CD4-positive, alpha-beta T cell treated with Interferon alpha-2 for 1 hour (primary cell): ENCODE measurements at places on chromosomes 7 and 10.

DNA sequence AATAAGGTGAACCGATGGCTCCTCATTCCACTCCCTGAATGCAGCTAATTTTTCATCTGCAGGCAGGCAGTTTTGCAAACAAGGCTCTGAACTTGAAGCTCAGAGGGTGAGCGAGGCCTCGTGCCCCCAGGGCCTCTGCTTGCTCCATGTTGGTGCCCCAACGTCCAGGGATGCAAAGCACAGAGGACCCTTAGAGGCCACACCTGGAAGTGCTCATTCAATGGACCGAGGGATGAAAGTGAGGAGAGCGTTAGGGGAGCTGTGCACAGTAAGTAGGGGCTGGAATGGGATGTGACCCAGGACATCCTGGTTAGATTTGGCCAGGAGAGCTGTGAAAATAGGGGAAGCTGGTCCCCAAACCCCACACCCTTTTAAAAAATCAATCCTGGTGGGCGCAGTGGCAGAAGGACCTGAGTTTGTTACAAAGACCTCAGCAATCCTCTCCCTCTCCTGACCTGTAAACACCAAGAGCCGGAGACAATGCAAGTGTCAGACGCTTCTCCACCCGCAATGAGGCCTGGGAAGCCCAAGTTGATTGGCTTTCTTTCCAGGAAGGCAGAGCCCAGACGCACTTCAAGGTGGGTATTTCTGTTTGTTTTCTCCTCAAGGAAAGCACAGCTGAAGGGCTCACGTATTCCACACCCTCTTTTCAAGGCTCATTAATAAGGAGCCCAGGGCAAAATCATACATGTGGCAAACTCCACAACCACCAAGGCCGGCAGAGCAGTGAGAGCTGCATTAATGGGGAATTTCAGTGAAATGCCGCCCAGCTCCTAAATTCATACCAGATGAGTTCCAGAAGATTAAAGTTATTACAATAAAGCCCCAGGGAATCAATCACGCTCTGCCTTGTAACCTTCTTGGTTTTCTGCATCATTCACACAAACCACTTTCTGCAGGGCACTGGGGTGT is 14.1 kb upstream of the CXCL12 start:
- no peak for DNase-seq

DNA sequence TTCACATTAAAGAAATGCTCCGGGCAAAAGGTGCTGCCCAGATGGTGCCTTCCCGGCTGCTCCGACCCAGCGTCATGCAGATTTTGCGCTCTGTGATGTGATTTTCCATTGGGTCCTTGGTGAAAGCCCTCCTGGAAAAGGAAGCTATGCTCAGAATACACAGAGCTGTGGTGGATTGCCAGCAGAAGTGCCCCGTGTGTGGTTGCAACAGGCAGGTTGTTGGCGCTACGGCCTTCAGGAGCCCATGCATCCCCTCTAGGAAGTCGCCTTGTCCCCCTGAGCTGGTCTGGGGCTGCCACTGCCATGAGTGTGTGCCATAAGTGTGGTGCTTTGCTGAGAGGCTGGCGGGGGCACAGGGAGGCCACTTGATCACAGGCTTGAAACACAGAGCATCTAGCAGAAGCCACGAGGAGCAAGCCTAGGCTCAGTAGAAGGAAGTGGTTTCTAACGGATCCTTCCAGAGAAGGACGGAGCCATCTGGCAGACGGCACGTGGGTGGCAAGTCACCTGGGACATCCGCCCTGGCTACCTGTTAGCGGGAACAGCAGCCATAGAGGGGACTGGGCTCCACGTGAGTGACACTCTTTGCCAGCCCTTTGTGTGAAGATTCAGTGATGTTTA is 210.9 kb downstream of the CUX1 start:
- no peak for DNase-seq

GRCh38 chr7:130444751-130445407 is 4.1 kb upstream of the CEP41 start:
- no peak for DNase-seq

DNA sequence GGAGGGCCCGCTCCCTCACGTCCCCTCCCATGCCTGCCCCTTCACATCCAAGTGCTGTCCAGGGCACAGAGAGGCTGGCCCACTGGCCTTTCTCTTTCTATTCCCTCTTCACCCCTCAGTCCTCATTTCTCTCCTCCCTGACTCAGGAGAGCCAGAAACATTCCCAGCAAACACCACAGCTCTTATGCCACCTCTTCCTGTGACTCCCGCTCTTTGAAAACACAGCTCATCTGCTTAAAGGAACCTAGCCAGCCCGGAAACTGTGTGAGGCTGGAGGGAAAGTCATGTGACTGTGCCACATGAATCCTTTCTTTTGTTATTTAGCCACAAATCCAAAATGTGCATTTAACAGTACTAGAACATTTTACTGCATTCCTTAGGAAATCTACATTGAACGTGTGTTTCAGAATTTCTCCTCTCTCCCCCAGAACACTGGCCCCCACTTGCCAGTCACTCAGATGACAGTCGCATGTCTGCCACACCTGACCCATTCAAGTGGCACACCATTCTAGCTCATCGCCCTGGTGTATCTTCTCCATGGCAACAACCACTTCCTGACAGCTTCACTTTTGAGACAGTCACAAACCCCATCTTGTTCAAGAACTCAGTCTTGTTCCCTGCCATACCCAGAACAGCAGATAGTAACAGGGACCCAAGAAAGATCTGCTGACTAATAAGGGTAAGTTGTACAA is 42.8 kb downstream of the GRB10 start:
- DNase-seq = peak; percentile 86

- no peak for DNase-seq
These were observed 73.9 kb downstream of the GRID1 start for GRCh38 chr10:86292462-86293395.

DNA sequence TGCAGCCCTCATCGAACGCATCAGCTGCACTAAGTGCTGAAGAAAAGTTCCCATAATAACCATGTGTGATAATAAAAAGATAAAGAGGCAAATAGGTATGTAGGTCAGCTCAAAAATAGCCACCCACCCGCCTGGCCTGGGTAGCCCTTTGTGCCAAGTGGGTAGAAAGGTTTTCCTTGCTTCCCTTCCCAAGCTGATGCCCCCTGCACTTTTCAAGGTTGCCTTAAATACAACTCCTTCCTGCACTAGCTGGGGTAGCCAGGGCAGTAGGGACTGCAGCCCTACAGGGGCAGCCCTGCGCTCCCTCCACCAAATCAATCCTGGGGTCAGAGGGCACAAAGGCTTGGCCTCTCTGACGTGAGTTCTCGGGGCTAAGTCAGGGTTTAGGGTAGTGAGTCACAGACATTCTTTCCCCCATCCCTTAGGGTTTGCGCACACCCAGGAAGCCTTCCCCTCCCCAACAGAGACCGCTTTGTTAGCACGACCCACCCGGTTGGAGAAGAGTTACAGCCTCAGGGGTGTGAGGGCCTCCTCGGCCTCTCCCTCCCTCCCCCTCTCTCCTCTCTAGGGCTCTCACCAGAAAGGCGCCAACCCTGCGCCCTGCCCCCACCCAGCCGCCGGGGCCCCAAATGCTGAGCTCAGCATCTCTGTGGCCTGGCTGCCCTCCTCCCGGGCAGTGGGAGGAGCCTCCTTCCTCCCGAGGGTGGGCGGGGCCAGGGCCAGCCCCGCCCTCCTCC is 13.3 kb upstream of the DDIT4 start:
- peak; percentile 90 for DNase-seq

DNA sequence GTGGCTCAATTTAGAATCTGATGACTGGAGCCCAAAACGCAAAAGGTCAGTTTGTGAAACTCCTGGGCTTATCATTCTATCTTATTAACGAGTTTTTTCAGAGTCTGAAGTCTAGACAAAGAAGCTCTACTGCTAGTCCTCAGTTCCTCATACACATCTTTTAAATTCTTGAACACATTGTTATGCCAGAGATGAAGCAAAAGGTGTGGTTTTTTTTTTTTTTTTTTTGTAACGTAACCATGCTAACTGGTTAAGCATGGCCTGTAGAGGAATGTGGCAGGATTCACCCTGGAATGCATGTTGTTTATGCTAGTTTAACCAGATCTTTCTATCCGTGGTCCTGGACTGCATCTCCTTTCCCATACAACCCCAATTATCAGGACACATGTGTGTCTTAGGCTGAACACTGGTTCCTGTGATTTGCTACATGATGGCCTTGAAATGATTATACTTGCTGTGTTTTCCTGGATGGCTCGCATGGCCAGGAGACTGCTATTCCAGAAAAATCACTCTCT is 79.3 kb upstream of the MDFIC start:
- no peak for DNase-seq

- no peak for DNase-seq
These were observed 24.0 kb upstream of the GPNMB start for GRCh38 chr7:23222439-23223030.

DNA sequence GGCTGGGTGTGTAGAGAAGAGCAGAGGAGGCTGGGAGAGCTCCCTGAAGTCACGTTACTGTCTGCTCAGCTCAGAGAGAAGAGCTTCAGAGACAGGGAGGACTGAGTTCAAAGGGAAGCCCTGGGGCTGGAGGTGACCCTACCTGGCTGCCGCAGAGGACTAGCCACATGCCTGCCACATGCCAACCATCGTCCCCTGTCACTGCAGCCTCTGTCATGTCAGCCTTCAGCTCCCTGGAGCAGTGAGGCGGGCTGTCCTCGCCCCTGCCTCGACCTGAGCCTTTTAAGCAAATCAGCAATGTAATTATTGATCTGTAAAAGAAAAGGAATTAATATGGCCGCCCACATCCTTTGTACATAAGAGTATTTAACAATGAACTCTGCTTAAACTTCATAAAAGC is 89.3 kb upstream of the RET start:
- no peak for DNase-seq

GRCh38 chr10:33913194-33913593 is 578.7 kb upstream of the NRP1 start:
- no peak for DNase-seq

GRCh38 chr7:10116511-10116910 is 857.2 kb upstream of the PHF14 start:
- no peak for DNase-seq

DNA sequence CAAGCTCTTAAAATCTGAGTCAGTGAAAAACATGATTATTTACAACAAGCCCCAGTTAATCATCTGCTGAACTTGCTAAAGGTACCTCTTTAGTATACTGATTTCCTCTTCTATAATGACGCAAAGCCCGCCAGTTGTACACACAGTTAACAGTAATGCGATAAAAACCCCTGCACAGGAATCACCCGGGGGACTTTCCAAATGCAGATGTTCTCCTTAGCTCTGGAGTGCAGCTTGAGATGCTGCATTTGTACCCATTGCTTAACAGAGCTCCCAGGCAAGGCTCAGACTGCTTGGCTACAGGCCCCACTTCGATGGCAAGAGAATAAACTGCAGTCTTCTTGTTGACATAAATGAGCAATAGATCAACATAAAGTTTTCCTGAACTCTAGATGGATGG is 279.6 kb upstream of the HGF start:
- no peak for DNase-seq

- DNase-seq = peak; percentile 11
These were observed 12.9 kb downstream of the BAG3 start for GRCh38 chr10:119663866-119664698.

GRCh38 chr7:84302949-84303348 is 108.4 kb upstream of the SEMA3A start:
- no peak for DNase-seq

- DNase-seq = no peak
These were observed 89.7 kb downstream of the HIPK2 start for GRCh38 chr7:139687980-139688632.

- DNase-seq = no peak
These were observed 87.2 kb downstream of the MICALL2 start for GRCh38 chr7:1372063-1372462.

DNA sequence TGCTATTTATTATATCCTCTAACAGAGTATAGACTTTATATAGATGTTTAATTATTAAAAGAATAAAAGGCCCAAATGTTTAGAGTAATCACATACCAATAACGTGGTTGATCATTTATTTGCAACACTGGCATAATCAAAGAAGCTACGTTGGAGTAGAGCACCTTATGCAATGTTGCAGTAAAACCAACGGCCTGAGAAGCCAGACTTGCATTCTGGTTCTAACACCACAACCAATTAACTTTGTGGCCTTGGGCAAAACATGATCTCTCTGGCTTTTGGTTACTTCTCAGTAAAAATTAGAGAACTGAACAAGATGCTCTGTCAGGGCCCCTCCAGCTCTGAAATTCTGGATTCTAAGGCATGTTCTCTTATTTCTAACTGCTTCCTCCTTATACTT is 476.2 kb downstream of the GRM8 start:
- DNase-seq = no peak

DNA sequence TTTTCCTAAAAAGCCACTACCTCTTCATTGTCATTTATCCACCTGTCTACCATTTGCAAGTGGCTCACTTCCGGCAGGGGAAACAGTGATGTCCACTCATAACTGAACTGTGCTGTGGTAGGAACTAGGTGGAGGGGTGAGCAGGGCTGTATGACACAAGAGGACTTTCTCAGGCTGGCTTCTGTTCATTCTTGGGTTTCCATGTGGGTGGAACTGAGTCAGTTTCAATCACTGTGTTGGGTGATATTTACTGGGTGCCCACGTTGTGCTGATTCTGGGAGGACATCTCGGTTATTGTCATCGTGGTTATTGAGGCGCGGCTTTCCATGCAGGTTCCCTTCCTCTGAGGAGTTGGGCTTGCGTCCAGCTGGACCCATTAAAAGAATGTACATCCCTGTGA is 38.8 kb downstream of the RAMP3 start:
- no peak for DNase-seq

DNA sequence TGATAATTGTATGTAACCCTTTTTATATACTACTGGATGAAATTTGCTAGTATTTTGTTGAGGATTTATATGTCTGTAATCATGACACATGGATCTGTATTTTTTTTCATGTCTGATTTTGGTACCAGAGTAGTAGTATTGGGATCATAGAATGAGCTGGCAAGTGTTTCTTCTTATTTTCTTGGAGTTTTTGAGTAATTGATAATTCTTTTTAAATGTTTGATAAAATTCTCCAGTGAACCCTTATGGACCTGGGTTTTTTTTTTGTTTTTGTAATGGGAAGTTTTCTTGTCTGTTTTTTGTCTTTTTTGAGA is 28.4 kb downstream of the ZNF33A start:
- DNase-seq = no peak

- no peak for DNase-seq
These were observed 56.0 kb downstream of the TACR2 start for GRCh38 chr10:69360485-69361302.

GRCh38 chr7:111027396-111027795 is 63.5 kb upstream of the LRRN3 start:
- DNase-seq = no peak

DNA sequence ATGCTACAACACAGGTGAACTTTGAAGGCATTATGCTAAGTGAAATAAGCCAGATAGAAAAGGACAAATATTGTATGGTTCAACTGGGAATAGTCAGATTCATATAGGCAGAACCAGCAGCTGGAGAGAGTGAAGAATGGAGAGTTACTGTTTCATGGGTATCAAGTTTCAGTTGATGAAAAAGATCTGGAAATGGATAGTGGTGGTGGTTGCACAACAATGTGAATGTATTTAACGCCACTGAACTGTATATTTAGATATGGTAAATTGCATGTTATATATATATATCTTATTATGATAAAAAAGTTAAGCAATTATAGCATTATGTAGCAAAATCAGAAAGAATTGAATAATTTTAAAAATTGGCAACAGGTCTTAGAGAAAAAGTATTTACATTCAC is 3.9 kb downstream of the LMBR1 start:
- DNase-seq = no peak
